ENCODE measurements at places on chromosomes 7 and 10.
A peak's percentile ranks its signal among the peaks of the same experiment; 100 is the strongest.

DNA sequence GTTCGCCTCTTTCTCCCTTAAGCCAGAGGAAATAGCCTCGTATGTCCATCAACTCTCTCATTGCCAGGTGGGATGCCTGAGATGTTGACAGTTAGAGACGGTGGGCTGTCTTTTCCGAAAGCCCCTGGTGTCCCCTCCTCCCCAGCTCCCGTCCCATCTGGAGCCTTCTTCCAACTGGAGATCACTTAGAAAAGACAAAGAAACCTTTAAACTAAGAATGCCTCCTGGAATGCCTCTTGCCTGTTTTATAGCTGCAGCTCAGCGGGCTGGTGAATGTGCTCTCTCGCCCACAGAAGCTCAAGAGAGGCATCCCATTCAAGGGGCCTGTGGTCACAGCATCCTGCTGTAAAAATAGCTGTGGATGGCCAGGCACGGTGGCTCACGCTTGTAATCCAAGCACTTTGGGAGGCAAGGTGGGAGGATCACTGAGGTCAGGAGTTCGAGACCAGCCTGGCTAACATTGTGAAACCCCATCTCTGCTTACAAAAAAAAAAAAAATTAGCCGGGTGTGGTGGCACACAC is 5.2 kb upstream of the MYL10 start:
- H3K27me3 ChIP-seq, result no peaks in the 10 kb centered on the region
- no peak overlapping the region for H3K4me3 ChIP-seq
- H3K36me3 ChIP-seq, result no peaks in the 10 kb centered on the region
- no peaks in the 10 kb centered on the region for H3K4me1 ChIP-seq
- no peak for DNase-seq
- no peak overlapping the region for H3K27ac ChIP-seq

DNA sequence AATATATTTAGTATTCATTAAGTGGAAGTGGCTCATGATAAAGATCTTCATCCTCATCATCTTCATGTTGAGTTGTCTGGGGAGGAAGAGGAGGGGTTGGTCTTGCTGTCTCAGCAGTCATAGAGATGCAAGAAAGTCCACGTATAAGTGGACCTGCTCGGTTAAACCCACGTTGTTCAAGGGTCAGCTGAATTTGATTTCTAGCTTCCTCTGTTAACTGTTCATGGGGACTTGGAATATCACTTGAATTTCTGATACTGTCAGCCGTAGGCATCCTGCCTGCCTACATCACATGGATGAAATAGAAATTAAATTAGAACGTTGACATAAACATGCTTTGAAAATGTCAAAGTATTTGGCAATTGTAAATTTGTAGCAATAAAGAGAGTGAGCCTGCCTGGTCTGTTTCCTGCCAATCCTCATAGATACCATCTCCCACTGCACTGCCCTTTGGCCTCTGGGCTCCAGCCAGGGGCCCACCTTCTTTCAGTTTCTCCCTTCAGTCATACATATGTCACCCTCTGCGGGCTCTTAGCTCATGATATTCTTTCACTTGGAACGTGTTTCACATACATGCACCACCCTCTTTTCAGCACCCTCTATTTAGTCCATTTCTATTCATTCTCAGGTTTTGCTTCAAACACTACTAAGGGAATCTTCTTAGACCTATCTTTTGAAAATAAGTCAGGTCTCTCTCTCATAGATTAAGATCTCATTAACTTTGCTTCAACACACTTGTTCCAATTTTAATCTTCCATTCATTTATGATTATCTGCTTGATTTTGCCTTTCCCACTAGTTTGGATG is 376.3 kb downstream of the IPMK start:
- no peaks in the 10 kb centered on the region for H3K36me3 ChIP-seq
- no peaks in the 10 kb centered on the region for H3K27me3 ChIP-seq
- DNase-seq, result no peak
- H3K4me3 ChIP-seq, result no peak overlapping the region
- no peak overlapping the region for H3K27ac ChIP-seq

GRCh38 chr10:91536111-91536510 is 96.8 kb downstream of the PPP1R3C start:
- H3K4me1 ChIP-seq, result no peaks in the 10 kb centered on the region
- H3K27ac ChIP-seq, result no peak overlapping the region
- peaks cover 2% of the 10 kb centered on the region for H3K27me3 ChIP-seq
- DNase-seq, result no peak
- H3K4me3 ChIP-seq, result no peak overlapping the region
- H3K36me3 ChIP-seq, result no peaks in the 10 kb centered on the region

DNA sequence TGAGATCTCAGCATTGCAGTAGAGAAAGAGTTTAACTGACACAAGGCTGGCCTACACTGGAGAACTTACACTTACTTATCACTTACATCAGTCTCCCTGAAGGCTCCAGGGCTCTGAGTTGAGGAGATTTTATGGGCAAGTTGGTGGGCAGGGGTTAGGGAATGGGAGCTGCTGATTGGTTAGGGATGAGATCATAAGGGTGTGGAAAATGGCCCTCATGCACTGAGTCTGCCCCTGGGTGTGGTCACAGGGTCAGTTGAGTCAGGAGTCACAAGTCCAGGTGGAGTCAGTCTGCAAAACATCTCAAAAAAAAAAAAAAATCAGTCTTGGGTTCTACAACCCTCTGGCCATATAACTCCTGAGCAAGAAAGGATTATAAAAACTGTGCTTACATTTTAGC is 60.5 kb downstream of the PPP1R17 start:
- no peaks in the 10 kb centered on the region for H3K36me3 ChIP-seq
- H3K4me3 ChIP-seq, result no peak overlapping the region
- no peak for DNase-seq
- H3K27ac ChIP-seq, result no peak overlapping the region
- H3K4me1 ChIP-seq, result peaks cover 2% of the 10 kb centered on the region

GRCh38 chr10:52632591-52632990 is 140.0 kb downstream of the MBL2 start:
- no peaks in the 10 kb centered on the region for H3K4me1 ChIP-seq
- no peaks in the 10 kb centered on the region for H3K36me3 ChIP-seq
- H3K27ac ChIP-seq, result no peak overlapping the region
- DNase-seq, result no peak

DNA sequence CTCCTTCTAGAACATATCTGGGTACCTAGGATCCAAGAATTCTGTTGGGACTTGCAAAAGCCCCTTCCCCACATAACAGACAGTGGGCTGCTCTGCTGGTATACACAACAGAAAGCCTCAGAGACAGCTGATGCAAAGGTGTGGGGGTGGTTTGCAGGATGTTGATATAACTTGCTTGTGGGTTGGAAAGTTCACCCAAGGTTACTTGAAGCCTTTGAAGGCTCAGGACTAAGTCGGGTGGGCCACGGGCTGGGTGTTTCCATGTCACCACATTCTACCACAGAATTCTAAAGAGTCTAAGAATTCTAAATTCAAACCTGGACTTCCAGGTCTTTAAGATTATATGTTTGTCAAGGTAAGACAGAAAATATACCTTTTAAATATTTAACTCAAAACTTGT is 7.4 kb upstream of the NRCAM start:
- H3K36me3 ChIP-seq, result no peaks in the 10 kb centered on the region
- H3K4me1 ChIP-seq, result peaks cover 6% of the 10 kb centered on the region
- no peak overlapping the region for H3K4me3 ChIP-seq
- no peak overlapping the region for H3K27ac ChIP-seq

DNA sequence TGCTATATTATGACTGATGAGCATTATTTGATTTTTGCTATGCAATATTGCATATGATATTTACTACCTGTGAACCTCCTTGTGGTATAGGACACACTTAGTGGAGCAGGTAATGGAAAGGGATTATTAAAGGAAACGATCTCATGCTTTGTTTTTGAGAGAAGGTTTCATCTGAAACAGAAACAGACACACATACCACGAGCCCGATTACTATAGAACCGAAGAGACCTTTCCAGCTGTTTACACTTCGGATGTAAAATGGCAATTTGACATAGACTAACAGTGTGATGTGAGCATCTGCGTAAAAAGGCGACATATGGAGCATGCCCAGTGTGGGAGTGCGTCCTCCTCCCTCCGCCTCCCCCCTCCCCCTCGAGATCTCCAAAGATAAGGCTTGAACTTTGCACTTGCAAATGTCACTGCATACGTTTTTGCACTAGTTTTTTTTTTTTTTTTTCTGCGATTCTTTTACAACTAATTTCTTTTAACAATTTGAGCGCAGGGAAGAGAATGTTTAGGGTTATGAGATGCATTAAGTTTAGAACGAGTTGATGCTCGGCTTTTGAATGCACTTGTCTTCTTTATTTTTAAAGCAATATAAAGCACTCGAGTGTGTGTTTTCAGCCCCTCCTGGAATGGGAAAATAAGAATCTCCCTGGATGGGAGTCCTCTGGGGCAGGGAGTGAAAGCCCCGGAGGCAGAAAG is 251.0 kb downstream of the NSUN6 start:
- H3K36me3 ChIP-seq, result no peaks in the 10 kb centered on the region
- peak overlapping the region; percentile 76 for H3K4me3 ChIP-seq
- peak; percentile 18 for DNase-seq
- H3K27ac ChIP-seq, result peak overlapping the region; percentile 54
- H3K27me3 ChIP-seq, result peaks cover 25% of the 10 kb centered on the region

DNA sequence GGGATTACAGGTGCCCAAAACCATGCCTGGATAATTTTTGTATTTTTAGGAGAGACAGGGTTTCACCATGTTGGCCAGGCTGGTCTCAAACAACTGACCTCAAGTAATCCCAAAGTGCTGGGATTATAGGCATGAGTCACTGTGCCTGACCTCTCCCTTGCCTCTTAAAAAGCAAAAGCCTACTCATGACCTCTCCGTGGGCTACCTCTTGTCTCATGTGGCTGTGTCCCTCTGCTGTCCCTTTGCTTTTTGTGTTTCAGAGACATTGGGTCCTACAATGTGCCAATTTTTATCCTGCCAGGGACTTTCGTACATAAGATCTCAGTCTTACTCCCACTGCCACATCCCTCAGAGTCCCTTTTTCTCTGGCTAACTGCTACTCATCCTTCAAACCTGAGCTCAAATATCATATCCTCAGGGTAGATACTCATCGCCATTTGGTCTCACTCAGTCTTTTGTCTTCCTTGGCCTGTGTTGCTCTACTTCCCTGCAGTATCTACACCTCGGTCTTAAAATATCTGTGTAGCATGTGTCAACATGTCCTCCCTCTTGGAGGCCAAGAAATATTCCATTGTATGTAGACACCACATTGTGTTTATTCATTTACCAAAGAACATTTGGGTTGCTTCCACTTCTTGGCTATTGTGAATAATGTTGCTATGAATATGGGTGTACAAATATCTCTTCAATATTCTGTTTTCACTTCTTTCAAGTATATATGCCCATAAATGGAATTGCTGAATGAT is 465.0 kb upstream of the KLF6 start:
- peaks cover 36% of the 10 kb centered on the region for H3K4me1 ChIP-seq
- H3K36me3 ChIP-seq, result no peaks in the 10 kb centered on the region
- peaks cover 6% of the 10 kb centered on the region for H3K27me3 ChIP-seq
- no peak overlapping the region for H3K27ac ChIP-seq

GRCh38 chr10:75916906-75917305 is 485.5 kb downstream of the LRMDA start:
- H3K4me1 ChIP-seq, result no peaks in the 10 kb centered on the region
- no peaks in the 10 kb centered on the region for H3K36me3 ChIP-seq
- no peaks in the 10 kb centered on the region for H3K27me3 ChIP-seq
- no peak overlapping the region for H3K4me3 ChIP-seq
- no peak overlapping the region for H3K27ac ChIP-seq

- peaks cover 88% of the 10 kb centered on the region for H3K36me3 ChIP-seq
- peaks cover 67% of the 10 kb centered on the region for H3K4me1 ChIP-seq
- no peak for DNase-seq
- peak overlapping the region; percentile 90 for H3K27ac ChIP-seq
- peak overlapping the region; percentile 86 for H3K4me3 ChIP-seq
Measured at GRCh38 chr10:43398939-43399319, 10.1 kb downstream of the HNRNPF start.

- H3K27me3 ChIP-seq, result no peaks in the 10 kb centered on the region
- DNase-seq, result no peak
- peak overlapping the region; percentile 58 for H3K27ac ChIP-seq
- peaks cover 9% of the 10 kb centered on the region for H3K36me3 ChIP-seq
- H3K4me3 ChIP-seq, result no peak overlapping the region
Measured at GRCh38 chr7:93160410-93160809, 12.2 kb upstream of the SAMD9L start.

GRCh38 chr7:101488826-101489572 is 126.3 kb downstream of the COL26A1 start:
- no peaks in the 10 kb centered on the region for H3K36me3 ChIP-seq
- H3K4me1 ChIP-seq, result no peaks in the 10 kb centered on the region
- no peaks in the 10 kb centered on the region for H3K27me3 ChIP-seq
- no peak for DNase-seq
- H3K4me3 ChIP-seq, result no peak overlapping the region

GRCh38 chr10:99975942-99976809 is 33.6 kb downstream of the DNMBP start:
- H3K4me3 ChIP-seq, result no peak overlapping the region
- DNase-seq, result no peak
- H3K27ac ChIP-seq, result no peak overlapping the region

DNA sequence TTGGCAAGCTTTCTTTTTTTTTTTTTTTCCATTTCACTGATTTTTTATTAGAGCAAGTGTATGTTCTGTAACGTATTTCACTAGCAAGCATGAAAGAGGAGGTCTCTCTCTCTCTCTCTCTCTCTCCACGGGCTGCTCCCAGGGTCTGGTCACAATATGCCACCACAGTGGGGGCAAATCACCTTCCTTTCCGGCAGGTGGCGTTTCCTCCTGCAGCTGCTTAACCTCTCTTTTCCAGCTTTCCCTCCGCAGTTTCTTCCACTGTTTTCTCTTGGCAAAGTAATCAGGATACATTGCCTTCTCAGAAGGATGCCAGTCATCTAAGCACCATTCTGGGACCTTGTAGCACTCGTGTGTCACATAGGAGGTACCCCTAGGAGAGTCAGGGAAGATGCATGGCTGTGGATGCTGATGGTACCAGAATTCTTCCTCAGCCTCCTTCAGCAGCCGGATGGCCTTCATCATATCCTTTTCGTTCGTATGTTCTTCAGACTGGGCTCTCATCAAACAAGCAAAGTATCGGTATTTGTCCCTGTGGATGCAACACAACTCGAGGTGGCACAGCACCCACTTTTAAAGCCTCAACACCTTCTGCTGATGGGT is 197.3 kb upstream of the PODXL start:
- no peak overlapping the region for H3K27ac ChIP-seq
- no peak overlapping the region for H3K4me3 ChIP-seq
- H3K36me3 ChIP-seq, result no peaks in the 10 kb centered on the region
- DNase-seq, result no peak
- peaks cover 1% of the 10 kb centered on the region for H3K27me3 ChIP-seq
- no peaks in the 10 kb centered on the region for H3K4me1 ChIP-seq

DNA sequence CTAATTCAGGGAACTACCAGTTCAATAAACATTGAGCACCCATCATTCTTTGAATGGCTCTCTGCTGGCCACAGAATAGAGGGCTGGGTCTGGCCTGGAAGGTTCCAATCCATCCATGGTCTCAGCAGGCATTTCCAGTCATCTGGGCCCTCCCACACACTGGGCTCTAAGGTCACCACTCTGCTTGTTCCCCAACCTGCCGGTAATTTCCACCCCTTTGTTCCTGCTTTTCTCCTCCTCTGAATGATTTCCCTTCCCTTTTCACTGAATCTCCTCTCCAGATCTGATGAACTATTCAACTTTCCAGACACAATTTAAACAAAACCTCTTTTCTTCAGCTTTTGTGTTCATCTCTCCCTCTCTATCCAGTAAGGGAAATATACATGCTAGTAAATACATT is 2.6 kb downstream of the BZW2 start:
- H3K4me1 ChIP-seq, result peaks cover 58% of the 10 kb centered on the region
- peak overlapping the region; percentile 18 for H3K4me3 ChIP-seq
- H3K27me3 ChIP-seq, result no peaks in the 10 kb centered on the region
- H3K36me3 ChIP-seq, result peaks cover 34% of the 10 kb centered on the region

- H3K27ac ChIP-seq, result no peak overlapping the region
- no peaks in the 10 kb centered on the region for H3K27me3 ChIP-seq
- H3K4me3 ChIP-seq, result no peak overlapping the region
- no peak for DNase-seq
- no peaks in the 10 kb centered on the region for H3K36me3 ChIP-seq
Measured at GRCh38 chr7:114293289-114294012, 121.2 kb upstream of the FOXP2 start.
